ENCODE measurements at places on chromosomes 4 and X.

DNA sequence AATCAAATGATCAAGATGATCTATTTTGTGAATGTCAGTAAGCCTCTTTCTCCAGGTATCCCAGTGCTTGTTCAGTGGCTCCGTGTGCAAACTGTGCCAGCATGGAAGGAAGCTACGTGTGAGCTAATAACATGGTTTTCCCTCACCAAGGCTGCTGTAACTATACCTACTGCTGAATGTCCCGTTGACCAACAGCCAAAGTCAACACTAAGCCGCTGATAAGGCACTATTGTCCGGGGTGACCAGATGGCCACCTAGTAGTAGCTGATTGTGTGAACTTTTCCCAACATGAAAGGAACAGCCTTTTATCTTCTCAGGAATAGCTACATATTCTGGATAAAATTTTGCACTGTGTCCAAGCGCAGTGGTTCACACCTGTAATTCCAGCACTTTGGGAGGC is 58.0 kb upstream of the ABCG2 start:
- no peaks in the 10 kb centered on the region for H3K4me1 ChIP-seq
- H3K27ac ChIP-seq = no peak overlapping the region
- H3K4me3 ChIP-seq = no peak overlapping the region
- peaks cover 11% of the 10 kb centered on the region for H3K27me3 ChIP-seq
- DNase-seq = peak; percentile 12

- no peak overlapping the region for H3K27ac ChIP-seq
- no peaks in the 10 kb centered on the region for H3K36me3 ChIP-seq
- no peak overlapping the region for H3K4me3 ChIP-seq
- no peak for DNase-seq
- no peaks in the 10 kb centered on the region for H3K27me3 ChIP-seq
Measured at GRCh38 chr4:91989914-91990313, 313.9 kb upstream of the GRID2 start.

DNA sequence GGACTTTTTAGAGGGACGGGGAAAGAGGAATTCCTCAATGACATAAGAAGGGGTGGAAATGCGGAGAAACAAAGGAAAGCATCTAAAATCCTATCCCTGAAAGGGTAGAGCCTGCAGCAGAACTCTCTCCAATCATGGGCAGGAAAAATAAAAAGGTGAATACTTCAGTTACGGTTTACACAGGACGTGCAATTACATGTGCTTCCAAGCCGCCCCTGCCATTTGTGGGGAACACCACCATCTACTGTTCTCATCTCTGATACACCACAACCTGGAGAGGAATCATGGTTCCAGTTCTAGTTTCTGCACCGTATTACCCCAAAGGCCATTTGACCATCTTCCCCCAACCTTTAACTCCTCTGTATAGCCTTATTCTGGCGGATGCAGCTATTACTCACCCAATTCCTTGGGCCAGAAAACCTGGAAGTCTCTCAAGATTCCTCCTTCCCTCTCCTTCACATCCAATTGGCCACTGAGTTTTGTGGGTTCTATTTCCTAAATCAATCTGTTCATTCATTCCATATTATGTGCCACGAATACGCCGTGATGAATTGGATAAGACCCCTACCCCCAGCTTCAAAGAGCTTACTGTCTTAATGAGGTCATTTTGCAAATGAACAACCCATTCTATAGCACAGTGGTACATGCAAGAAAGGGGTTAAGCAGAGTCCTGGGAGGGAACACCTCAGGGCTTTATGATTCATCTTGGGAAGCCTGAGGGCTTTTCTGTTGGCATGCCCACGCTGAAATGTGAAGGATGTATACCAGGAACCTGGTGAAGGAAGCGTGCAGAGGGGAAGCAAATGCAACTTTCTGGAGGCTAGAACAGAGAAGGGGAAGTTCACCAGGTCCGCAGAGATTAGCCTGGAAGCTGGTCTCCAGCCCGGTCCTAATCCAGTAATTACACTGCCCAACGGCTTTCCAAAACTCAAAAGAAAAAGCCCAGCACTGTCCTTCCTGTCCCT is 1.4 kb upstream of the MSL3 start:
- no peak overlapping the region for H3K27ac ChIP-seq
- H3K4me1 ChIP-seq = peaks cover 6% of the 10 kb centered on the region
- no peak overlapping the region for H3K4me3 ChIP-seq
- peaks cover 10% of the 10 kb centered on the region for H3K36me3 ChIP-seq
- DNase-seq = no peak
- no peaks in the 10 kb centered on the region for H3K27me3 ChIP-seq

- H3K4me1 ChIP-seq = no peaks in the 10 kb centered on the region
- no peak overlapping the region for H3K4me3 ChIP-seq
- no peaks in the 10 kb centered on the region for H3K27me3 ChIP-seq
- no peak for DNase-seq
- no peaks in the 10 kb centered on the region for H3K36me3 ChIP-seq
- H3K27ac ChIP-seq = no peak overlapping the region
Measured at GRCh38 chr4:41391271-41391670, 134.5 kb downstream of the UCHL1 start.

- no peak for DNase-seq
Measured at GRCh38 chrX:146907391-146908240, 93.1 kb upstream of the CXorf51A start.

GRCh38 chr4:183399616-183400015 is 44.8 kb upstream of the CDKN2AIP start:
- peaks cover 27% of the 10 kb centered on the region for H3K4me1 ChIP-seq
- H3K4me3 ChIP-seq = no peak overlapping the region
- DNase-seq = no peak
- 0 out of 3 replicates have a peak overlapping the region, but pooled peaks have one; percentile 84 for H3K27ac ChIP-seq
- no peaks in the 10 kb centered on the region for H3K27me3 ChIP-seq
- H3K36me3 ChIP-seq = no peaks in the 10 kb centered on the region

- no peaks in the 10 kb centered on the region for H3K27me3 ChIP-seq
- DNase-seq = no peak
- H3K4me1 ChIP-seq = no peaks in the 10 kb centered on the region
- no peak overlapping the region for H3K27ac ChIP-seq
- H3K4me3 ChIP-seq = no peak overlapping the region
- H3K36me3 ChIP-seq = no peaks in the 10 kb centered on the region
Measured at GRCh38 chr4:140971077-140971792, 162.0 kb downstream of the RNF150 start.

DNA sequence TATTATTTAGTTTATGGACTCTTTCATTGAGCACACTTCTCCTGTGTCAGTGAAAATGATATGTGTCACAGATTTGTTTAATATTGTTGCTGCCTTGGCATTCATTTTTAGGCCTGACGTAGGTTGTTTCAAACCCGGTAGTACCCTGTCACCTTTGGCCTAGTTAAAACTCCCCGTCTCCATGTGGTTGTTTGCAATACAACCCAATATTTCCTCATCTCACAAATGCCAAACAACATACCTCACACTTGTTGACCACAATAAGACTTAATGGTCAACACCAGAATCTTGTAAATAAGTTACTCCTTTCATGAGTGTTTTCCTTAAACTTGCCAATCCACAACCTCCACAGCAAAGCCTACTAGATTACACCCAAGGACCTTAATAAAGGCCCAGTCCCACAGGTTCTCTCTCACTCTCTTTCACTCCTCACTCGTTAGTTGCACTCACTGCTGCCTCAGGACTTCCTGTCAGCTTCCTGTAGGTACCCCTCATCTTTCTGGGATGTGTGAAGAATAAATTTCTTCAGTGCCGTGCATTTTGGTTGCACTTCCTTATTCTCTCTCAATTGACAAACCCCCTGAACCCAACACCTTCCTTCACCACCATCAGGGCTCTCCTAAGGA is 31.3 kb downstream of the IL13RA2 start:
- no peak overlapping the region for H3K27ac ChIP-seq
- DNase-seq = no peak
- no peaks in the 10 kb centered on the region for H3K27me3 ChIP-seq
- H3K36me3 ChIP-seq = no peaks in the 10 kb centered on the region
- no peak overlapping the region for H3K4me3 ChIP-seq
